Activated CD8-positive, alpha-beta memory T cell treated with anti-CD3 and anti-CD28 coated beads, Interleukin-2, amount 10 ng/mL, durations not matched to agents 7 days and 5 days (primary cell): ENCODE measurements at places on chromosomes 2 and 18. TPM values are rescaled to one million over a fixed set of nuclear protein-coding genes. Genes with fewer than 3 reads are reported as not detected.

Gene GGCX
- 26.0 TPM for total RNA-seq

DNA sequence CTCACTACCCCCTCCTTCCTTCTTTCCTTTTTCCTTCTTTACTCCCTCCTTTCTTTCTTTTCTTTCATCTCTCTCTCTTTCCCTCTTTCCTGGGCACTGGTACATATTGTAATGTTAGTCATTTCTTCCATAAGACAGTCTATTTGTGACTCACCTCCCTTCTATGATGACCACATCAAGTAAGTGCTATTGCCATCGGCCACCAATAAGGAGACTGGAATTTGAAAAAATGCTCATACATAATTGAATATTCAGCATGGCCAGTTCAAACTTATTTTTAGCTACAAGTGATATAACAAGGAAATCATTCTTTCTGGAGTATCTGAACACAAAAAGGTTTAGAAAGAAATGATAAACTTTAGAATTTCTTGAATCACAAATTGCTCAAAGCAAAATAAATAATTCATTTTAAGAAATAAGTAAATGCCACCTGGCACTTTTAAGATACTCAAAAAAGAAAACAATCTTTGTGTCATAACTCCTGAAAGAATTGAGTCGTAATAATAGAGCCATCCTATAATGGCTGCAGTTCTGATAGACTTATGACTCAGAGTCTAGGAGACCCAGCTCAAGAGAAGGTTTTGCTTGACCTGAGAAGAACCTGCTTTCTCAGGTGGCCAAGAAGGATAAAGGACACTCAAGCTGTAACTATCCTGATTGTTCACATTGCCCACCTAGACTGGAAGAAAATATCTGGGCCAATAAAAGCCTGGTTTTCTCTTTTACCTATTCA, 51.6 kb upstream of the CCBE1 start:
- no peak for DNase-seq

- no peak for DNase-seq
Measured at GRCh38 chr2:88199912-88200682, 30.0 kb downstream of the THNSL2 start.

DNA sequence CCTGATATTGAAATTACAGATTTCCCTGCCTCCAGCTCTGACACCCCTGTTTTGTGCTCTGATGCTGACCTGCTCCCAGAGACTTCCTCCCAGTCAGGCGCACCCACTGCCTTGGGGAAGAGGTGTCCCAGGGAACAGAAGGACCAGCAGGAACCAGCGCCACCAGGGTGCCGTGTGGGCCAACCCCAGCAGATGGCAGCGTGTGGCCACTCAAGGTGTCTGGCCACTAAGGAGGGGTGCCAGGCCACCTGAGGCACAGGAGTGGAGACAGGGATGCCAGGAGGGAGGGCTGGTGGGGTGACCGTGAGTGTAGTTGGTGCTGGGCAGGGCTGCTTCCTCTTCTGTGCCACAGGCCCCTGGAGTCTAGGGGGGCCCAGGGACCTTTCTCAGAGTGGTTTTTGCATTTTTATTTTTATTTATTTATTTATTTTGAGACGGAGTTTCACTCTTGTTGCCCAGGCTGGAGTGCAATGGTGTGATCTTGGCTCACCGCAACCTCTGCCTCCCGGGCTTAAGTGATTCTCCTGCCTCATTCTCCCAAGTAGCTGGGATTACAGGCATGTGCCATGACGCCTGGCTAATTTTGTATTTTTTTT, 56.0 kb downstream of the TEX44 start:
- DNase-seq, result peak; percentile 72

DNA sequence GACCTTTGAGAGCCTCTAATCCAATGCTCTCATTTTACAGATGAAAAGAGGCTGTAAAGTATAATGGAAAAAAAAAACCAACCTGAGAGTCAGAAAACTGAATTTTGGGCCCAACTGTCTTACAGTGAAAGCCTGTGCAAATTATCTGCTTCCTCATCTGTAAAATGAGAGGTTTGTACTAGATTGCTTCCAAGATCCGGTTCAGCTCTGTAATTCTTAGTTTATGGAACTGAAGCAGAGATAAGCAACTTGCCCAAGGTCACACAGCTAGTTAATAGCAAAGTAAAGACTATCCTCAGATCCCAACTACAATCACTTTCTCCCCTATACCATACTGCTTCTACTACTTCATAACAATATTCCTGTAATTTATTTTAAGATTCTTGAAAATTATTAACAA, 6.3 kb downstream of the TLK1 start:
- no peak for DNase-seq

- no peak for DNase-seq
Measured at GRCh38 chr2:202237787-202238233, 587 bp downstream of the SUMO1 start.

GRCh38 chr18:62632788-62633455, 82.4 kb upstream of the PHLPP1 start:
- DNase-seq, result no peak

- DNase-seq, result peak; percentile 67
Measured at GRCh38 chr18:46481048-46481846, 175.8 kb downstream of the LOXHD1 start.

Gene CBLN2
- total RNA-seq, result not detected

Gene KCNIP3
- total RNA-seq, result not detected

DNA sequence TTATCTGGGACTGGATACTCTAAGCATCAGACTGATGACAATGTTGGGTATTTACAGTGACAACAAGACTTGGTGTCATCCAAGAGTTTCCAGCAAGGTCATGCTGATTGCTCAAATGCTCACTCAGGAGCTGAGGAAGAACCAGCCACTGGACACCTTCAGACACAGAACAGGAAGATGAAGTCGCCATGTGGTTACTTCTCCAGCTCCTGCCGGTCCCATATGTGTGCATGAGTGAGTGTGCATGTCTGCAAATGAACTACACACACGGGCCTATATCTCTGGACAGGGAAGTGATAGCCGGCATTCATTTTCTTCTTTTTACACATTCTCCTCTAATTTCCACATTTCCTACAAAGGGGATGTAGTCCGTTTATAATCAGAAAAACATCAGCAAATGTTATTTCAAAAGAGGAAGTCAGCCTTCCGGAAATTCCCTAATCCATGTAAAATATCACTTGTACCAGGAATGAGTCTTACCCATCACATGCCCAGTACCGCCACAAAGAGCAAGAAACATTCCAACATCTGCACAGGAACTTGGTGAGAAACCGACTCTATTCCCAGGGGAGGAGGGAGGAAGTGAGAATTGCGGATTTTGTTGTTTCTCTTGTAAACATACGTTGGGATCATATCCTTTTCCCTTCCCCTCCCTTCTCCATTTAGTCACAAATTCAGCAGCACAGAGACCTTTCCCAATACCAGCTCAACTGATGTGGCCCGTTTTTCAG, 10.8 kb downstream of the RFX8 start:
- no peak for DNase-seq

DNA sequence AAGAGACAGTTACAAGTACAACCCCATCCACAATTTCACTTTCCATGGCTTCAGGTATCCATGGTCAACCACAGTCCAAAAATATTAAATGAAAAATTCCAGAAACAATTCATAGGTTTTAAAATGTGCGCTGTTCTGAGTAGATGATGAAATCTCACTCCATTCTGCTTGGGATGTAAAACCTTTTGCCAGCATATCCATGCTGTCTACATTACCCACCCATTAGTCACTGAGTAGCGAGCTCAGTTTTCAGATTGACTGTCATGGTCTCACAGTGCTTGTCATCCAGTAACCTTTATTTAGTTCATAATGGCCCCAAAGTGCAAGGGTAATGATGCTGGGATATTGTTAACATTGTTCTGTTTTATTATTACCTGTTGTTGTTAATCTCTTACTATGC, 40.5 kb downstream of the SMAD4 start:
- DNase-seq, result no peak

DNA sequence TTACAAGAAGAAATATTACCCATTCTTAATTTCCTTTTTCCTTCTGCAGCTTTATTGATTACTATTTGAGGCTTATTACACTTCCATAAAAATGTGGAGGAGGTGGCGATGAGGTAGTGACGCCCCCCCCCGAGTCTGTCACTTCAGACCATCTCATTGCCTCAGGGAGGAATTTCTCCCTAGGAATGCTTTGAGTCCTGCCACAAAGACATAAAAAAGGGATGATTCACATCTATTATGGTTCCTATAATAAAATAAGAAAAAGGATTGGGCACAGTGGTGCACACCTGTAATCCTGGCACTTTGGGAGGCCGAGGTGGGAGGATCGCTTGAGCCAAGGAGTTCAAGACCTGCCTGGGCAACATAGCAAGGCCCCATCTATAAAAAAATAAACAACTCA, 93.7 kb downstream of the AOX1 start:
- no peak for DNase-seq

DNA sequence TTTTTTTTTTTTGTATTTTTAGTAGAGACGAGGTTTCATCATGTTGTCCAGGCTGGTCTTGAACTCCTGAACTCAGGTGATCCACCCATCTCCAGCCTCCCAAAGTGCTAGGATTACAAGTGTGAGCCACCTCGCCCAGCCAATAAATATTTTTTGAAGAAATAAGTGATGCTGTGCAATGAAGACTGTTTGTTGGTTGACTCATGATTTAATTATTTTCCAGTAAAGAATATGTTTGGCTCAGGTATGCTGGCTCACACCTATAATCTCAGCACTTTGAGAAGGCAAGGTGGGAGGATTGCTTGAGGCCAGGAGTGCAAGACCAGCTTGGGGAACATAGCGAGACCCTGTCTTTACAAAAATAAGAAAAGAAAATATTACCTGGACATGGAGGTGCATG, 41.8 kb upstream of the LPIN2 start:
- no peak for DNase-seq

GRCh38 chr2:235217846-235218245, 266.0 kb downstream of the SH3BP4 start:
- DNase-seq, result no peak
